ENCODE measurements at places on chromosomes 5 and 9.
A peak's percentile ranks its signal among the peaks of the same experiment; 100 is the strongest.

DNA sequence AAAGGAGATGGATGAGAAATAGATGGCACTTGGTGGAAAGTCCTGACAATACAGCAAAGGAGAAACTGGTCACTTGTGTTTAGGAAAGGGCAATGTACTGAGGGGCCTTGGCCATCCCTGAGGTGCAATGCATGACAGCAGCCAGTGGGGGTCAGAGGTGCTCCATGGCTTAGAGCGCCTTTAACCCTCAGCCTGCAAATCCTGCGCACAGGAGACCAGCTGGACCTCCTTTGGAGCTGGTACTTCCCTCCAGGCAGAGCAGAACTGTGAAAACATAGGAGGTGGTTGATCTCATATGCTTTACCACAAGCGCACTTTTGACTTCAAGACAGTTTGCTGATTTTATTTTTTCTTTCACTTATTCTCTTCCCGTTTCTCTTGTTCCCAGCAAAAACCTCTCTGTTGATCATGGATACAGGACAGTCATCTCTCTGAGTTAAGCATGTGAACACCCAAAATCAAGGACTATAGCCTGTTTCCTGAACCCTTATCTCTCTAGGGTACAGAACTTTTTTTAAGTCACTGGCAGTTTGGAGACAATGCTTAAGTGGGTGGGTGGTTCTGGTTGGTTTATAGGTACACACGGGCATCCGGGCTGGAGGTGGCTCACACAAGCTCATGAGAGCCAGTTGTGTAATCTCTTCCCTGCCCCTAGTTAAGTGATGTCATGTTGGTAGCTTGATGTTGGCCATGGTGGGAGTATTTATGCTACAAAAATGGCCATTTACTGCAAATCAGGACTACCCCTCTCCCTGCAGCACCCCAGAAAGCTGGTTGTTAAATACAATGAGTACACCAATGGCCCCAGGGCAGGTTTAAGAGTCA is 37.6 kb upstream of the ANKRD55 start:
- ATAC-seq: peak; percentile 98

- no peak for ATAC-seq
These were observed 105.8 kb downstream of the DOCK2 start for GRCh38 chr5:169742771-169743296.

DNA sequence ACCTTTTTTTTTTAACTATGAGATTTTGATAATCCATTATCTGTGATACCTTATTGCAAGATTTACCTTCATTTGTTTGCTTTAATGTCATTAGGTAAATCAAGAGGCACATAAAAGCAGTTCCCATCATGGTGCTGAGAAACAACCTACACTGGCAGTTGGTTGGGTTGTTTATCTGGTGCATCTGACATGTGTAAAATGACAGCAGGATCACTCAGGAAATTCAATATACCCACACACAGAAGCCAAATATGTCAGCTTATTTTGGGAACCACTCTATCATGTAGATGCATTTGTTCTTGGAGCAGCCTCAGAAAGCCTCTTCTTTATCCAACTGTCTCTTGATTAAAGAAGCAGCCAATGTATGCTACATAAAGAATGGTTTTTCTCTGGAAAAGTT is 7.8 kb upstream of the CCDC192 start:
- ATAC-seq: no peak

- ATAC-seq: no peak
These were observed 54.6 kb upstream of the STXBP1 start for GRCh38 chr9:127557466-127557869.

- no peak for ATAC-seq
These were observed 55.1 kb downstream of the NIPSNAP3B start for GRCh38 chr9:104819033-104819432.

GRCh38 chr9:132854832-132855231 is 23.3 kb downstream of the AK8 start:
- no peak for ATAC-seq

GRCh38 chr9:121835587-121836365 is 184.3 kb downstream of the DAB2IP start:
- ATAC-seq: no peak

GRCh38 chr5:59724482-59725391 is 168.8 kb downstream of the PDE4D start:
- peak; percentile 43 for ATAC-seq

DNA sequence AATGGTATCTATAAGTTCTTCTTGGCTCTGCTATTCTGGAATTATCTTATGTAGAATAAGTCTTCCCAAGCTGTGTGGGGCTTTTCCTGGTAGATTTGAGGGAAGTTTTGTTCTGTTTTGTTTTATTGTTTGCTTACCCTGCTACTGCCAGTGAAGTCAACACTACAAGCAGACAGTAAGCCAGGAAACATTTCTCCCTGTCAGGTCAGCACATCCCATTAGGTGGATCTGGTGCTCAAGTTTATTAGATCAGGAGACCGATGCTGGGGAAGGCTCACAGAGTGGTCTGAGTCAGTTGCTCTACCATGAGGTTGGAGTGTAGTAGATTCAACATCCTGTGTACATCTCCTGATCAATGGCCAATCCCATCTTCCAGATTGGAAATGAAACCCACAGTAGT is 79.1 kb downstream of the ADRB2 start:
- no peak for ATAC-seq

- ATAC-seq: no peak
These were observed 229.7 kb downstream of the MELK start for GRCh38 chr9:36802201-36802920.

DNA sequence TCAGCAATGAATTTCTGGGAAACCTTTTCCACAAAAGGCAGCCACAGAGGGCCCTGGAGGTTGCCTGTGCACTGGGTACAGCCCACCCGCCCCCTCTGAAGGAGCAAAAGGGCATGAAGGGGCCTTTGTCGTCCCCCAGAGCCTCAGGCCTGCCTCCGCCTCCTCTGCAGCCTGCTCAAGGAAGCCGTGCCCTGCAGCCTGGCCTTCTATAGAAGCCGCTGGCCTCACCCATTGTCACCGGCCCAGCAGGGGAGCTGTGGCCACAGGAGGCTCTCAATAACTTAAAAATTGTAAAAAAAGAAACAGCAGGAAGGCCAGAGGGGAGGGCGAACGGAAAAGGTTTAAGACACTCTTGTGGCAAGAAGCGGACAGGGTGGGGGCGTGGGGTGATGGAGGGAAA is 213.3 kb downstream of the IRX2 start:
- no peak for ATAC-seq

- no peak for ATAC-seq
These were observed 17.7 kb upstream of the PHYKPL start for GRCh38 chr5:178250263-178250662.

DNA sequence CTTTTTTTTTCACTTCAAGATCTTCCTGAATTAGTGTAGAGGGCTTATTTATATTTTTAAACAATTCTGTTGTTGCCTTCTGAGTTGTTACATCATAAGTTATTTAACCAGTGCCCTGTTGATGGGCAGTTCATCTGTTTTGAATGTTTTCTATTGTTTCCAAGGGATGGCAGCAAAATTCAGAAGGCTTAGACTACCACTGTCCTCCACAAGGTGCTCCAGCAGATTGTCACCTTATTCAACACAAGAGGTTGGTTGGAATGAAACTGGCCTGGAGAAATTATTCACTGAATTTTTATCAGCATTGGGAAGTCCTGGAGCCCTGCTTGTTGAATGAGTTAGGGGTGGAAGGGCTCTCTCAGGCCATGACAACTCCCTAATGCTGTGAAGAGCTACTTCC is 1.3 kb upstream of the KLHL9 start:
- ATAC-seq: no peak

DNA sequence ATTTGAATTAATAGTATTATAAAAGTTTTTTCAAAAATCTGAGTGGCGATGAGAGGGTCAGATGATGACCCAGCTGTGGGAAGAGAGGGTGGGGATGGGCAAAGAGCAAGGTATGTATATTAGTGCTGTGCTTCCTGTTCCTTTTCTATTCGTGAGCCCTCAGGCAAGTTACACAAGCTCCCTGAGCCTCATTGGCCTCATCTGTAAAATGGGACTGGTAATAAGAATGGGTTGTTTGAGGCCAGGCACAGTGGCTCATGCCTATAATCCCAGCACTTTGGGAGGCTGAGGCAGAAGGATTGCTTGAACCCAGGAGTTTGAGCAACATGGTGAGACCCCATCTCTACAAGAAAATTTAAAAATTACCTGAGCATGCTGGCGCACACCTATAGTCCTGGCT is 24.0 kb upstream of the MLANA start:
- ATAC-seq: no peak

GRCh38 chr5:157444224-157444623 is 15.8 kb upstream of the NIPAL4 start:
- no peak for ATAC-seq

- ATAC-seq: no peak
These were observed 339.3 kb upstream of the NUDT12 start for GRCh38 chr5:103901885-103902284.

DNA sequence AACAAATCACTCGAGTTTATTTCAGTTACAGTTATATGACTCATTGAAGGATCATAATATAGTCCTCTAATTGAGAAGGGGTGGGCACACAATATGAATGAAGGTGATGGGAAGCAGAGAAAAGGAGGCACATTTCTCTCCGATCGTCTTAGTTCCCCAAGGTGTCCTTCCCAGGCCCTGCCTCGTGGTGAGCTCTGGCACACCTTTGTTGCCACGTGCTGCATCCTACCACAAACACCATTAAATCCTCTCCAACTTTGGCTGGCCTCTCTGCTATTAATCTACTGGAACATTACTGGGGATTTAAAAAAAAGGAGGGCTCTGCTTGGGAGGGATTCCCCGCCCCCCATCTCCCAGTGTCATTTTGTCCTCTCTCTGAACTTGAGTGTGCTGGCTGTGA is 42.9 kb downstream of the CDH6 start:
- ATAC-seq: no peak

Measured in activated T-helper 17 cell treated with anti-CD3 and anti-CD28 coated beads, Interleukin-2, amount 50 U/mL, for 72 hours (primary cell).